Right renal pelvis (tissue), 4 donors: ENCODE measurements at places on chromosomes 16 and 17. TPM values are rescaled to one million over a fixed set of nuclear protein-coding genes. Genes with fewer than 3 reads are reported as not detected.

Gene ATP2A3
- polyA plus RNA-seq = 6.2 TPM

DNA sequence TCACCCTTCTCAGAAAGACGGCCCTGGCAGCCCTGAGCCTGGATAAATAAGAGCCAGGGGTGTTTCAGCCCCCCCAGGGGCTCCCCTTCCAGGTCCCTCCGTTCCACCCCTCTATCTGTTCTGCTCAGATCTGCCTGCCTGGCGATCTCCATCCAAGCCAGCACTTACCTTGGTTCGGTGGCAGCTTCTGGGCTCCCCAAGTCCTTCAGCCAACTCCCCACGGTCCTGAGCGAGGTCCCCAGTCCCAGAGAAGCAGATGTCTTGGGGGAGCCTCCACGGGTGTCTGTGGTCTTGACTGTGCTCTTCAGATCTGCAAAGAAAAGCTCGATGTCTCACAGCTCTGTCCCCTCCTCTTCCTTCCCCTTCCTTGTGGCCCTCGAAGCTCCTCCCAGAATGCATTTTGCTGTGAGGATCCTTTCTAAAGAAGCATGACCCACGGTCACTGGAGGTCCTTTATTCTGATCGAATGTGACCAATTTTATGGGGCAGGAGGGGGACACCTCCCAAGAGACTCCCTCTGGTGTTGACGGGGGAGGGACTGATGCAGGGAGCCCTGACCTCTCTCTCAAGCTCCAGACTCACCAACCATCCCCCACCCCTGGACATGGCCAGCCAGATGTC is at the start of gene PIK3R6:
TSS of gene PIK3R6 (minus strand) at position 314 of the 621 bp plus-strand sequence. CDS start 17,880 bp downstream, outside the sequence.
- no peak for DNase-seq

GRCh38 chr17:55580596-55581133 is 69.4 kb upstream of the SMIM36 start:
- no peak for DNase-seq

- DNase-seq = no peak
Measured at GRCh38 chr17:68963958-68964357, 8.8 kb upstream of the ABCA8 start.

DNA sequence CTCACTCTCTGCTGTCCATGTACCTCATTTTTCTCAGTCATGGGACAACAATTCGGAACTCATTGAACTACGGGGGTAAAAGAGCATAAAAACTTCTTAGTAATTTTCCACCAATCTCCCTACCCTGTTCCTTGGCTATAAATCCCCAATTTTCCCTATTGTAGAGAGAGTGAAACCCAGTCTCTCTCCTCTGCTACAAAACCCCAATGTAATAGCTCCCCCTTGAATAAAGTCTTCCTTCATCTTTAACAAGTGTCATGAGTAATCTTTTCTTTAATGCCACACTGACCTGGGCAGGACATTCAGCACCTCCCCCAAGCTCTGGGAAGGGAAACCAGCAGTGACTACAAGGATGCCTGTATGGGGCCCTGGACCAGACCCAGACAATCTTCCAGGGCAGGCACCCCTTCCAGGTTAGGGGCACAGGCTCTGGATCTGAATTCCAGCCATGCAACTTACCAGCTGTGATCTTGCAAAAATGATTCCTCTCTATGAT is 10.2 kb upstream of the EIF1 start:
- no peak for DNase-seq

Gene NDUFB10
- polyA plus RNA-seq = 156 TPM
